Osteocyte (in vitro differentiated cells): ENCODE measurements at places on chromosomes 5 and 9. TPM values are rescaled to one million over a fixed set of nuclear protein-coding genes. Genes with fewer than 3 reads are reported as not detected.
A peak's percentile ranks its signal among the peaks of the same experiment; 100 is the strongest.

DNA sequence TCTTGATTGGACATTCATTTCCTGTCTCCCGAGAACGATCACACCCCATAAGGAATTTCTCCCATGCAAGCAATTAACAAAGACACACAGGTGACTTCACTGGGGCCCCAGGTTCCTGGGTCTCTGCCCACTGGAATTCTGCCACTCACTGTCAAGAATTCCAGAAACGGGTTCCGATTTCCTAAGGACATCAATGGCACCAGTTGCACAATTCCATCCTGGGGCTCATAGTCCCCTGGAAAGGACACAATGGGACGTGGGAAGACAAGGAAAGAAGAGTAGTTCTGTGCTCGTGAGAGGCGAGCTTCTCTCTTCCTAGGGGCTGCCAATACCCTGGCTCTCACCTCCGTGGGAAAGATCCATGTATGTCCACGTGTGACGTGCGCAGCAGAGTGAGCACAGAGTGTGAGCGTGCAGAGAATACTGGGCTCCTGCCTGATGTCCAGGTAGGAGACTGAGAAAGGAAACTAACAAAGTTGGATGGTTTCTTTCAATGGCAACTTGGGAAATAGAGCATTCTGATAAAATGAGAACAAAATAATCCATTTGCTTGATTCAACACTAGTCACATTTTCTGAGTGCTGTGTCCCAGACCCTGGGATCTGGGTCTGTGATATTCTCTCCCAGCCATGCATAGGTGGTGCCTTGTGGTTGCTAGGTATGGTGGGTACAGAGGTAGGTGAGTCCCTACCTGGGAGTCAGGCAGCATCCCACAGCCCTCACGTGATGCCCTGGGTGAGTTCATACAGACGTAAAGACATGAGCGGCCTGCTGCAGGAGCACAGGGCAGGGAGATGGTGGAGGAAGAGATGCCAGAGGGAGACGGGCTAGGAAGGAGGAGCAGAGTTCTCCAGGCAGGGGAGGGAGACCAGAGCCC is 159.8 kb downstream of the COL23A1 start:
- H3K27me3 ChIP-seq, result no peaks in the 10 kb centered on the region
- no peak overlapping the region for H3K4me3 ChIP-seq
- no peaks in the 10 kb centered on the region for H3K4me1 ChIP-seq
- no peaks in the 10 kb centered on the region for H3K36me3 ChIP-seq
- peak; percentile 65 for DNase-seq

DNA sequence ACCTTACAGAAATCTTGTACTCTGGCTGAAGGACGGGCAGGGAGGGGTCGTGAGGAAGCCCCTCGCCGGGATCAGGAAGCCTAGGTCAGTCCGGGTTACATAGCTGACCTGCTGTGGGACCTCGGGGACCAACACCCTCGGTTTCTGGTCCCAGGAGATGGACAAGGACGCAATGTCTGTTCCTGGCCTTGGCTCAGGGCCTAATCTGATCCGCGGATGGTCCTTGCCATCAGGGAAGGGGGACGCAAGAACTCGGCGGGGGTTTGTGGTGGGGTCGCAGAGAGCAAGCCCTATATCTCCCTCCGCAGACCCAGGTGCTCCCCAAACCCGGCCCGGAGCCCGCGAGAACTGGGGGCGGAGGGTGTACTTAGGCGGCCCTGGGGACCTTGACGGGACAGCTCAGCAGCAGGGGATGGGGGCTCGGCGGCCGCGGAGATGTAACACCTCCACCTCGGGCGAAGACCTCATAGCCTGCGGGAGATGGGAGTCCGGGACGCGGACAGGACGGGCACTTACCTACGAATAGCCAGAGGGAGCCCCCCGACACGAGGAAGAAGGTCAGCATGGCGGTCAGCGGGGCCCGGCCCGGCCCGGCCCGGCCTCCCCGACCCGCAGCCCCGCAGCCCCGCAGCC is 353 bp downstream of the ACSL6 start:
- no peak overlapping the region for H3K27ac ChIP-seq
- DNase-seq, result peak; percentile 75
- H3K4me1 ChIP-seq, result peaks cover 4% of the 10 kb centered on the region
- peak overlapping the region; percentile 65 for H3K4me3 ChIP-seq
- peaks cover 47% of the 10 kb centered on the region for H3K27me3 ChIP-seq

- DNase-seq, result no peak
- H3K4me3 ChIP-seq, result no peak overlapping the region
- no peaks in the 10 kb centered on the region for H3K36me3 ChIP-seq
- H3K27ac ChIP-seq, result no peak overlapping the region
- no peaks in the 10 kb centered on the region for H3K4me1 ChIP-seq
Measured at GRCh38 chr5:8156706-8157105, 287.8 kb downstream of the MTRR start.

- no peak for DNase-seq
- H3K27ac ChIP-seq, result no peak overlapping the region
- no peaks in the 10 kb centered on the region for H3K36me3 ChIP-seq
- H3K27me3 ChIP-seq, result peaks cover 6% of the 10 kb centered on the region
Measured at GRCh38 chr5:90654215-90654614, 95.6 kb downstream of the ADGRV1 start.

GRCh38 chr9:134361843-134362414 is 35.7 kb downstream of the RXRA start:
- H3K27me3 ChIP-seq, result no peaks in the 10 kb centered on the region
- no peak overlapping the region for H3K4me3 ChIP-seq
- DNase-seq, result no peak
- H3K4me1 ChIP-seq, result peaks cover 43% of the 10 kb centered on the region

GRCh38 chr5:138953387-138954256 is 78.5 kb upstream of the LRRTM2 start:
- peaks cover 3% of the 10 kb centered on the region for H3K36me3 ChIP-seq
- H3K27ac ChIP-seq, result peak overlapping the region; percentile 38
- no peak overlapping the region for H3K4me3 ChIP-seq
- no peak for DNase-seq

GRCh38 chr5:90549729-90550275 is 8.8 kb upstream of the ADGRV1 start:
- DNase-seq, result no peak
- no peaks in the 10 kb centered on the region for H3K4me1 ChIP-seq
- H3K36me3 ChIP-seq, result no peaks in the 10 kb centered on the region
- no peak overlapping the region for H3K4me3 ChIP-seq

GRCh38 chr9:112110094-112110776 is 64.9 kb downstream of the SUSD1 start:
- peaks cover 6% of the 10 kb centered on the region for H3K36me3 ChIP-seq
- peaks cover 19% of the 10 kb centered on the region for H3K4me1 ChIP-seq
- no peak overlapping the region for H3K4me3 ChIP-seq
- no peak overlapping the region for H3K27ac ChIP-seq

GRCh38 chr9:81557452-81558090 is 131.8 kb downstream of the TLE1 start:
- H3K27me3 ChIP-seq, result no peaks in the 10 kb centered on the region
- H3K36me3 ChIP-seq, result no peaks in the 10 kb centered on the region
- peaks cover 66% of the 10 kb centered on the region for H3K4me1 ChIP-seq
- DNase-seq, result no peak

- no peak for DNase-seq
- H3K4me1 ChIP-seq, result no peaks in the 10 kb centered on the region
- H3K4me3 ChIP-seq, result no peak overlapping the region
- no peaks in the 10 kb centered on the region for H3K36me3 ChIP-seq
- peaks cover 41% of the 10 kb centered on the region for H3K27me3 ChIP-seq
Measured at GRCh38 chr9:69797675-69798074, 22.9 kb upstream of the CFAP95 start.

DNA sequence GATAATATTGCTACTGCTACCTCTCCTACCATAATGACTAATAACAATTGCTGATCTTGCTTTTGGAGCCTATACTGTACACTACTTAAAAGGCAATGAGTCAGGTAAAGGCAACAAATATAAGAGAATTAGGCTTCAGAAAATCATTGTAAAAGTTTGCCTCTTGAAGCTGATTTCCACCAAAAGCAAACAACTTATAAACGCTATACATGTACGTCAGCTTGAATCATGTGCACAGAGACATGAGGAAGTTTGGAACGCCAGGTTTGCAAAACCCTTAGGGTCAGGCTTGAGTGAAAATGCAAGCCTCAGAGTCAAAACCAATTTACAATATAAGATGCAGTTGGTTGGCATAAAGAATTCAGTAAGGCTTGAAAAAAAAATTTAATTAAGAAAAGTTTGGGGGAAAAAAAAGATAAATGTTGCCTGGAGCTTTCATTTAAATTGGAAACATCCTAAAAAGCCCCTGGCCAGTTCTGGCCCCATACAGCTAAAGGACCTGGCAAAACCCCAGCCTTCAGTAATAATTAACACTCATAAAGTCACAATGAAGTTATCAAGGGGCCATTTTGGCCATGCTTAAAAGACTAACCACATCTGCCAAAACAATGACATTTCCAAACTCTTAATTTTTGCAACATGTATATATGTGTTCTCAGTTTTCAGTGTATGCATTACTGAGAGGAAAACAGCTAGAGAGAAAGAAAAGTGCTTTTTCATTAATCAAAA is 181.0 kb upstream of the NFIL3 start:
- no peaks in the 10 kb centered on the region for H3K36me3 ChIP-seq
- no peak for DNase-seq
- no peak overlapping the region for H3K4me3 ChIP-seq
- no peaks in the 10 kb centered on the region for H3K4me1 ChIP-seq
- peaks cover 21% of the 10 kb centered on the region for H3K27me3 ChIP-seq
- no peak overlapping the region for H3K27ac ChIP-seq

- H3K27me3 ChIP-seq, result no peaks in the 10 kb centered on the region
- H3K36me3 ChIP-seq, result no peaks in the 10 kb centered on the region
- no peak overlapping the region for H3K4me3 ChIP-seq
- H3K4me1 ChIP-seq, result peaks cover 11% of the 10 kb centered on the region
Measured at GRCh38 chr9:78549711-78550110, 252.8 kb downstream of the PSAT1 start.

Gene CEL
- total RNA-seq, result 1.3 and 1.9 TPM in 2 replicates

Gene IFNK
- not detected in 2 replicates for total RNA-seq

Gene PLPPR1
- not detected in 2 replicates for total RNA-seq
